Activated T-cell treated with anti-CD3 and anti-CD28 coated beads for 48 hours (primary cell): ENCODE measurements at places on chromosomes 13 and 19.
A peak's percentile ranks its signal among the peaks of the same experiment; 100 is the strongest.

DNA sequence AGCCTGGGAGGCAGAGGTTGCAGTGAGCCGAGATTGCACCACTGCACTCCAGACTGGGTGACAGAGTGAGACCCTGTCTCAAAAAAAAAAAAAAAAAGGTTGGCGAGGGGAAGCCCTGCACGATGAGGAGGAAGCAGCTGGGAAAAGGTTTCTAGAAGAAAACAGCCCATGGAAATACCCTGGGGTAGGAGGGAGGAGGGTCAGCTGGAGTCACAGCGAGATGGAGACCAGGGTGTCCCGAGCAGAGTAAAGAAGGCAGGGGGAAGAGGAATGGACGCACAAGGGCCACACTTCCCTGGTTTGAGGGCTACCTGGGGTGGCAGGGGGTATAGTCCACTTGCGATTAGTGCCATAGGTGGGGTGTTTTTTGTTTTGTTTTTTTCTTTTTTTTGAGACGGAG lies 6.4 kb downstream of the KANK3 start:
- DNase-seq, result no peak

GRCh38 chr13:77448689-77449088 lies 86.8 kb upstream of the SCEL start:
- no peak for DNase-seq

DNA sequence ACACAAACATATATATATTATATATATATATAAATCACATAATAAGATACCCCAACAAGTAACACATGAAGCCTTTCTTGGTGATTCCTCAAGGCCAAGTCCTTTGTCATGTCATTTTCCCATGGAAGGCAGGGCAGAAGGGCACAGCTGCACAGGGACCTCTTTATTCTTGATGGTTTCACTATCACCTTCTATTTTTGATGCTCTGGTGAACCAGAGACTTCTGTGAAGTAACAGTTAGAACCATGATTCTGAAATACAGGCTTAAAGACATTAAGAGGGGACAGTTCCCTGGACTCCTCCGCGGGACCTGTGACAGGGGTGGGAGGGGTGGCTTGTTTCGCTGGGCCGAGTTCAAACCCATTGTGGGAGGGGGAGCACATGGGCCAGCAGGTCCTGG lies 104.0 kb downstream of the DGKH start:
- no peak for DNase-seq

DNA sequence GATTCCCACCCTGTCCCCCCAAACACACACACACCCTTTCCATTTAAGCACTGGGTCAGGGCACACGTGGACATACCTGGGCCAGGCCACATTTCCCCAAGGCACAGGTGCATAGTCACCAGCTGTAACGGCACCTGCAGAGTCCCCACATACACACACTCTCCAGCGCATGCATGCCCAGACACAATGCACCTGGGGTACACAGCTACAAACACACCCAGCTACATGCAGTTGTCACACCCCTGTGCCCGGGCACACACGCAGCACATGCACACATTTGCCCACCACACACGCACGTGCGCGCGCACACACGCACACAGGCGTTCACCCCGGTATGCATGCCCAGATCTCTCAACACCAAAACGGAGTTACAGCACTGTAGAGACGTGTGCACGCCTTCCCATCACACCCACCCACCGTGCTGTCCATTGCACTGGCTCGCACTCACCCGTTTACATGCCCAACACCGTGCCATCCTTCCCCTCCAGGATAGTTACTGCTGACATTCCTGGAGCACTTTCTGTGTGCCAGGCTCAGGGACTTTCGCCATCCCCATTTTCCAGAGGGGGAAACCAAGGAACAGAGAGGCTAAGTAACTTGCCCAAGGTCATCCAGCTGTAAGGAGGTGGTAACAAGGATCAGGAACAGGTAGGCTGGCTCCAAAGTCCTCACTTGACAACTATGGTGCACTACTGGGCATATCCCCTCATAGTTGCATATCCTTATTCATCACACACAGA lies 749 bp upstream of the SHANK1 start:
- DNase-seq, result no peak

GRCh38 chr19:12784394-12784870 lies 6.9 kb upstream of the JUNB start:
- DNase-seq, result no peak

DNA sequence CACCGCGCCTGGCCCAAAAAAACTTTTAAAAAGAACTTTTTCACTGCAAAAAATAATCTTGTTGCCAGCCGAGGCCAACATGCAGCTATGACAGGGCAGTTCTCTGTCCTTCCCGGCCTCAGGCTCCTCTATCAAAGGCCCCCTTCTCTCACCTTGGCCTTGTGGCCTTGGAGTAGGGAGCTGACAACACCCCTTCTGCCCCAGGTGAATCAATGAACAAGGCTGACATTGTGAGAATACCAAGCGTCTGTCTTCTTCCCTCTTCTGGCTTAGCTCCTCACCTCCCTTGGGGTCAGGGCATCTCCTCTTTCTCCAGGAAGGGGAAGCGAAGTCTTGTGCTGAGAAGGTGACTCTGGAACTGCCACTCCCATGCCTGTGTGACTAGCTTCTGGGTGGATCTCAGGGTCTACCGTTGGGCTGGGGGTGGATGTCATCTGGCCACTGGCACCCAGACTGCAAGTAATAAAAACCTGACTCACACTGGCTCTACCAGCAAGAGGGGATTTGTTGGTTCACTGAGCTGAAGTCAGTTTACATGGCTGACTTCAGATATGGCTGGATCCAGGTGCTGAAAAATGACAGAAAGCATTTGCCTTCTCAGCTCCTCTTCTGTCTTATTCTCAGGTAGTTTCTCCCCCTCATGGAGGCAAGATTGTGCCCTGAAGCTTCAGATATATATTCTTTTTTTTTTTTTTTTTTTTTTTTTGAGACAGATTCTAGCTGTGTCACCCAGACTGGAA lies 6.3 kb downstream of the C19orf38 start:
- no peak for DNase-seq

DNA sequence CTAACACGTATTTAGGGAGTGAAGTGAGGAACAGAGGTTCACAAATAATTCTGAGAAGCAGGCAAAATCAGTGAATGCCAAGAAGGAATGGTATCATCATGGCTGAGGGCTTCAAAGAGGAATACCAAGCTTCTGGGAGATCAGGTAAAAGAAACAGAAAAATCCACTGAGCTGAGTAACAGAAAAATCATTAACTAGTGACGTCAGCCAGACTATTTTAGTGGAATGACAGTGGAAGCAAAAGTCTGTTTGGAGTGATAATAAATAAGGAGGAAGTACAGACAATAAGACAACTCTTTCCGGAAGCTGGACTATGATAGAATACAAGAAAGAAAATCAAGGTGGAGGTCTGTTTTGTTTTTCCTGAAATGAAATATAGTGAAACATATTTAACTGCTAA lies 83.5 kb downstream of the SACS start:
- no peak for DNase-seq

DNA sequence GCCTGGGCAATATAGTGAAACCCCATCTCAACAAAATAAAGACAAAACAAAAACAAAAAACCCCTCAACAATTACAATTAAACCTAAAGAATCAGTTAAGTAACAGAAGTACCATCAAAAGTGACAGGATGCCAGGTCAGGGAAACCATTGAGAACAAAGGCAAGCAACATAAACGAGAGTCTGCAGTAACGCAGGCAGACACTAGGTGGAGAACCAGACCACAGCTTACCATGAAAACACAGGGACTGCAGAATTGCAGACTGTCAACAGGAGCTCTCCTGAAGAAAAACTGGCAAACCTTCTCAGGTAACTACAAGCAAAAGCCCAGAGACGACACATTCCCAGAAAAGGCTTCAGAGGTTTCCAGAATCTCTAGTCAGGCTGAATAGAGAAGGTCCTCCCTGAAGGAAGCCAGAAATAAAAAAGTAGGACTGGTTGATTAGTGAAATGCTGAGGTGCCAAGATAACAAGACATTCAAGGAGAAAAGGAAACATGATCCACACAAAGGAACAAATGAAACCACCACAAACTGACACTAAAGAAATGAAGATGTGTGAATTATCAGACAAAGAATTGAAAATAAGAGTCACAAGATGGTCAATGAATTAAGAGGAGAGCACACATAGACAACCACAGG lies 2.2 kb upstream of the ZNF665 start:
- peak; percentile 41 for DNase-seq

DNA sequence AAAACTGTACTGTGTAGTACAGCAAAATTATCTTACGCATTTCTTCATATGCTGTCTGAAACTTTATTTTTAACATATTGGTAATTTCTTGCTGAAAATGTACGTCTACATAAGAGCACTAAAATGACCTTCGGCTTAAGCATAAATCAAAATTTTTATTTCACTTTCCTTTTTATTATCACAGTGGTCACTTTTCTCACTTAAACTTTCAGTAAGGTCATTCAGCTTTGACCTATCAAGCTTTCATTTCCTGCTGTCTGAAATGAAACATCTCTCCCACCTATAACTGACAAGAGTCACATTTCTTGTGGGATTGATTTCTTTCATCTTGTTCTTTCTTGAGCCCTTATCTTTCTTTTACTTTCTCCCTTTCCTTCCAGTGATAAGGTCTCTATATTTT lies 2212.7 kb upstream of the PCDH20 start:
- no peak for DNase-seq

- DNase-seq, result no peak
Observed at GRCh38 chr19:16258440-16258903, 60.8 kb downstream of the AP1M1 start.
